ENCODE measurements at places on chromosomes 13 and 19.

GRCh38 chr13:43822969-43823368 lies 36.2 kb upstream of the ENOX1 start:
- no peak for DNase-seq

- no peak for DNase-seq
These were observed 10.1 kb downstream of the LGALS7B start for GRCh38 chr19:38799104-38799503.

DNA sequence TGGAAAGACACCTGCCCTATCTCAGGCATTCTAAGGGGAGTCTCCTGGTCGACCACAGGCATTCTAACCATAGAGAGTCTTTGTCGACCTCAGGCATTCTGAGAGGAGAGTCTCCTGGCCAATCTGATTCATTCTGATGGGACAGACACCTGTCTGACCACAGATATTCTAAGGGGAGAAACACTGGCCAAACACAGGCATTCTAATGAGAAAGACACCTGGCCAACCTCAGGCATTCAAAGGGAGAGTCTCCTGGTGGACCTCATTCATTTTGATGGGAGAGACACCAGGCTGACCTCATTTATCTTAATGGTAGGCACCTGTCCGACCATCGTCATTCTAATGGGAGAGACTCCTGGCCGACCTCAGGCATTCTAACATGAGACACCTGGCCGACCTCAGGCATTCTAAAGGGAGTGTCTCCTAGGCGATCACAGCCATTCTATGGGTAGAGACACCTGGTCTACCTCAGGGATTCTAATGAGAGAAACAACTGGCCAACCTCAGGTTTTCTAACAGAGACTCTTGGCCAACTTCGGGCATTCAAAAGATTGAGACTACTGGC lies 1351.5 kb downstream of the UQCRFS1 start:
- no peak for DNase-seq

GRCh38 chr19:10430505-10431253 lies 10.3 kb downstream of the PDE4A start:
- no peak for DNase-seq

GRCh38 chr19:2140138-2140569 lies 11.2 kb downstream of the AP3D1 start:
- no peak for DNase-seq

GRCh38 chr13:92640936-92641335 lies 585.7 kb upstream of the GPC6 start:
- DNase-seq = no peak

DNA sequence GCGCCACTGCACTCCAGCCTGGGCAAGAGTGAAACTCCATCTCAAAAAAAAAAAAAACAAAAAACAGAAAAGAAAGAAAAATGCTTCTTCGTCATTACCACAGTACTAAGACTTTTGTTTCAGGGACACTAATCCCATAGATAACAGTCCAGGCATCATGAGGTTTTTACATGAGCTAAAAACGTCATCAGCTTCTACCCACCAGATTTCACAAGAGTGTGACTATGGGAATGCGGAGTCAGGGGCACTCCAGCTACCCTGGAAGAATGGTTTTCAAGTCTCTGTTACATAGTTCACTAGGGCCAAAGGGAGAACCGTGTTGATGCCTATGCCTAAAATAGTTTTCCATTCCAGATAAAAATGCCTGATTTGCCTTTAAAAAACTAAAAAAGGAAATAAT lies 33.2 kb downstream of the RAB20 start:
- no peak for DNase-seq

DNA sequence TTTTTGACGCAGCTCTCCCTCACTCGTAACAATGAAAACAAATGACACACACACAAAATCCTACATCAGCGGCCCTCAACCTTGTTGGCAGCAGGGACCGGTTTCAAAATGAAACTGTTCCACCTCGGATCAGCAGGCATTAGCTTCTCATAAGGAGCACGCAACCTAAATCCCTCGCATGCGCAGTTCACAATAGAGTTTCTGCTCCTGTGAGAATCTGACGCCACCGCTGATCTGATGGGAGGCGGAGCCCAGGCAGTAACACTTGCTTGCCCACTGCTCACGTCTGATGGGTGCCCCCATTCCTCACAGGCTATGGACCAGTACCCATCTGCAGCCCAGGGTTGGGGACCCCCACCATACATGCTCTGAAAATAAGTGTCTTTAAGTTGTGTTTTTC lies 43.4 kb downstream of the DHRS12 start:
- DNase-seq = no peak

- no peak for DNase-seq
These were observed 28.1 kb upstream of the POMP start for GRCh38 chr13:28630869-28631268.

- DNase-seq = no peak
These were observed 437.7 kb downstream of the TSHZ3 start for GRCh38 chr19:30911491-30911890.

GRCh38 chr19:4496304-4496703 lies 22.0 kb downstream of the PLIN4 start:
- no peak for DNase-seq

DNA sequence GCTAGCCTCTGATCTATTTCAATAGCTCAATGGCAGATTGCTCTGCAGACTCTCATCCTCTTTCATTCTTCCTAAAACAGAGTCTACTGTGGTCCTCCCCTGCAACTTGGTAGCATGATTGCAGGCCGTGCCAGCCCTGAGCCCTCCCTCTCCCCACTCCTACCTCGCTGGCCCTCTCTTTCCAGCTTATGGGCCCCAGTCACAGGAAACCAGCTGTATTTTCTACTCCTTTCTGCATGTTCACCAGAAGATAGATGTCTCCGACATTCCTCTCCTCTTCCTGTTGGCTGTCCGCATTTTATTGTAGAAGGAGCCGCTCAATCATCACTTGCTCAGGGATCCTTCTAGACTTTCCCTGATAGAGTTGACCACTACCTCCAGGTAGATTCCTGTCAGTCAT lies 50.2 kb downstream of the SERP2 start:
- DNase-seq = no peak

DNA sequence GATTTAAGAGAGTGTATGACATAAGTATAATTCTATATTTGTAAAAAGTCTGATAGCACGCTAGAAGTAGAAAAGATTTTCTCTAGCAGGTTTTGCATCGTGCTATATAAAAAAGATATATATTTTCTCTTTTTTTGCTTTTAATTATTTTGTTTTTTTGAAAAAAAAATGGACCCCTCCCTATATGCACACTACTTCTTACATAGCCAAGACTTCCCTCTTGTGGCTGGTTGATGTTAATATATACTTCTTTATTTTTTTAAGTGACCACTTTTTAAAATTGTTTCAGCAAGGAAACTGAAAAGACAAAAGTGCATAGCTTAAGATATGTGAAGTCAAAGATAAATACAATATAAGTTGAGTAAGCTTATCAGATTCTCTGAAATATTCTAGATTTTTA lies 1202.8 kb downstream of the DIAPH3 start:
- DNase-seq = no peak

DNA sequence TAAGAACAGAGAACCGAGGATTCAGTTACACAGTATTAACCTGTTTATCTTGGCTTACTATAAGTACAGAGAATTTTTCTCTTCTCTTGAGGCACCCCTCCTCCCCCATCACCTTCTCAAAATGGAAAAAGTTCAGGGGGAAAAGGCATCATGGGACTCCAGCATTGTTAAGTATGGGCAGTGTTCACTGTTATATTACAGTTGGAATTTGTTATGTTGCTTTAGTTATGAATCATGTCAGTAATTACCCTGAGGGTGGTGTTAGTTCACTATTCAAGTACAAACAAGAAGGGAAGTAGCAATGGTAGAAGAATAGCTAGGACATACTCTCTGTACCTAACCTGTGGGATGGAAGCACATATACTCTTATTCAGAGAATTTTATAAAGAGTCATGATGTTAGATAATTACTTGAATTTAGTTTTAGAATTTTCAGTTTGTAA lies 12.0 kb downstream of the LPAR6 start:
- no peak for DNase-seq

- no peak for DNase-seq
These were observed 650.0 kb downstream of the DIAPH3 start for GRCh38 chr13:59513686-59514085.

GRCh38 chr13:38348861-38349389 lies 726 bp upstream of the UFM1 start:
- DNase-seq = no peak

- no peak for DNase-seq
These were observed 324 bp upstream of the FBXO17 start for GRCh38 chr19:38975861-38976271.

- DNase-seq = no peak
These were observed 9.0 kb upstream of the ATXN8OS start for GRCh38 chr13:70098669-70099068.

DNA sequence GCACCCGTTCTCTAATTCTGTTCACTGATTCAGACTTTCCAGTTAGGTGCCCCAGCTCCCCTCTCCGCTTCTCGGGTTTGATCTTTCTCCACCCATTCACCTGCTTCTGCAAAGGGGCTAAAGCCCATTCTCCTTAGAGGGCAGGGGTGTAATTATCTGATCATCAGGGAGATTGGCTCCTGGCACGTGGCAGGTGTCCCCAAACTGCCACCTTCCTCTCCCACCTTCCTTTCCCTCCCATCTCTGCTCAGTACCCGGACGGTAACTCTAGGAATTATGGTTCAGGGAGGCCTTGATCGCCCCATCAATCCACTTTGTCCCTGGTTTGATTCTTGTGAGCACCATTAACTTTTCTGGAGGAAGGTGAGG lies 212 bp downstream of the FFAR1 start:
- DNase-seq = no peak

DNA sequence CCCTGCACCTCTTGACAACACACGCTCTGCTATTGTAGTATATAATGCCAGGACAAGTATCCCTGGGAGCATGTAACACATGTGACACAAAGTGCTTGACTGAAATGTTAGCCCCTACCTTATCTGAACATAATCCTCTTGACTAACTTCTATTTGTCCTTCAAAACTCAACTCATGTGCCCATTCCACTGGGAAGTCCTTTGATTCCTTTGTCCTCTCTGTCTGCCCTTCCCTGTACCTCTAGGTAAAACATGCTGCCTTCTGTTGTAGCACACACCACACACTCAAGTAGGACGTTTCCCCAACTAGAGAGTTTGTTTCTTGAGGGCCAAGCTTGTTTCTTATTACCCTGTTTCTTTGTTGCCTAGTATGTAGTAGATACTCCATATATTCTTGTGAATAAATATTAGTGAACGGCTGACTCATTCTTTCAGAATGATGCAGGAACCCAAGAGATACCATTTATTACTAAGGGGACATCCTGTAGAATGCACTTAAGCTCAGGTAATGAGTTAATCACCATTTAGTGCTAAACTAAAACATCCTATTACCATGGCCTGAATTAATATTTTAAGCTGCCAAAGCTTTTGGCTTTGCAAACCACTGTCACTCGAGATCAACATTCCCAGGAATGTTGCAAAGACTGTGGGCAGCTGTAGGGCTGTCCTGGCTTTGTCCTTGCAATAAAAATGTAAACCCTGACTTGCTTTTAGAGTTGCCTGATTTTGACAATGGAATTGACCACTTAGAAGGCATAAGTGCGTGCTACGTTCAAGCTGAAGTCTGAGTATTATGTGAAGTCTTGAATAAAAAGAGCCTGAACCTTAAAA lies 313.4 kb downstream of the COG6 start:
- no peak for DNase-seq

DNA sequence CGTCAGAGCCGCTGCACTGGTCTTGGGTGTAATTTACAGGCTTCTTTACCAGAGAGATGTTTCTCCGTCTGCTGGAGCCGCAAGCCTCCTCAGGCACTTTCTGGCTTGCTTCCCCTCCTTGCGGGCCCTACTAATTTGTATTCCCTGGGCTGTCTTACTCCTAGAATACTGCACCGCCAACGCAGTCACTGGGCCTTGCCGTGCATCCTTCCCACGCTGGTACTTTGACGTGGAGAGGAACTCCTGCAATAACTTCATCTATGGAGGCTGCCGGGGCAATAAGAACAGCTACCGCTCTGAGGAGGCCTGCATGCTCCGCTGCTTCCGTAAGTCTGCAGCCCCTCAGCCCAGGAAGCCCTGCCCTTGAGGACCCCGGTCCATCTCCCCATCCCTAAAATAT lies 14.1 kb upstream of the C19orf33 start:
- no peak for DNase-seq

- DNase-seq = no peak
These were observed 84.6 kb upstream of the TRPC4 start for GRCh38 chr13:37954191-37954590.

DNA sequence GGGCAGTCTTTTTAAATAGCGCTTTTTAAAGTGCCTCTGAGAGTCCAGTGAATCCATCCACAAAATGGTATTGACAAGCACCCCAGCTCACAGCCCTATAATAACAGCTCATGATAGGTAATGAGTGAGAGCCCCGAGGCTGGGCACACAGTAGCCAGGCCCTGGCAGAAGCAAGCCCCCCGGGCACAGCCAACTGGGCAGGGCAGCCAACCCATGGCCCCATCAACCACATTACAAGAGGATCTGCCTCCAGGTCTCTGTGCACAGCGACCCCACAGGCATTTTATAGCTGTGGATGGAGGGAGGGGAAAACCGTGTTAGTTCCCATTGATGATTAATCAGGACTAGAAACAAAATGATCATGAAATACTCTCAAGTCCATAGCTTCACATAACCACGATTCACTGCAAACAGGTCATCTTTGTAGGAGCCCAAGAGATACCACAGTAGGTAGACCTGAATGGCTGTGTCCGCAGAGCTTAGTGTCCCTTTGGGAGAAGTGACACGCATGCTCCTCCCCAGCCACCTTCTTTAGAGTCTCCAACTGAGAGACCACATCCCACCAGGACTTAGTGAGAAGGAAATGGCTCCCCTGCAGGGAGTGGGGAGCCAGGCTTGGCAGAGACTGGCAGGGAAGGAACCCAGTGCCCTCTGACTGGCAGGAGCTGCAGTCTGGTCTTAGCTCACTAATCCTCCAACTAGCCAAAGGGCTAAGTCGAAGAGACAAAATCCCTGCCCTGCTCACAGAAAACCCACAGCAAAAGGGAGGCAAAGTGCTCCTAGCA lies 4.3 kb upstream of the VSTM2B start:
- no peak for DNase-seq

GRCh38 chr13:92418818-92419412 lies 807.7 kb upstream of the GPC6 start:
- no peak for DNase-seq

- DNase-seq = no peak
These were observed 25.3 kb downstream of the APBA3 start for GRCh38 chr19:3736106-3736724.

- DNase-seq = no peak
These were observed 12.7 kb downstream of the SGTA start for GRCh38 chr19:2770055-2771013.

DNA sequence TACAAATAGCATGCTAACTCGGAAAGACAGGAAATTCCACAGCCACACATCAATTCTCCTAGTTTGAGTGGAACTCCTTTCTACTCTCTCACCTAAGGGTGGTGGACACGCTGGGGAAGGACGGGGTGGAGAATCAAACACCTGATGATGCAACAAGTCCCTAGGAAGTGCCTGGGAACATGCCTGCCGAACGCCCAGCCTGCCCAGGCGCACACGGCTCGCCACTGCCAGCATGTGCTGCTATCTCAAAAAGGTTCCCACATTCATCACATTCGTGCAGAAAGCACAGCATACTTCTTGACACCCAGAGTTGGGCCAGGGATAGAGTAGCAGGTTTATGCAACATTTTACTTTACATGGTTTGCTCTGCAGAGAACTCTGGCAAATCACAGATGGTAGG lies 164.6 kb downstream of the ABCC4 start:
- no peak for DNase-seq

GRCh38 chr13:110699148-110700145 lies 6.5 kb downstream of the CARS2 start:
- no peak for DNase-seq

All from cortex of kidney (tissue), 1 donor.